ENCODE measurements at places on chromosomes 3 and 15.

- DNase-seq = no peak
Observed at GRCh38 chr3:179113903-179114302, 34.3 kb upstream of the PIK3CA start.

GRCh38 chr15:81812456-81812855 lies 233.4 kb downstream of the MEX3B start:
- no peak for DNase-seq

- DNase-seq = no peak
Observed at GRCh38 chr3:94001191-94001590, 21.2 kb downstream of the ARL13B start.

- DNase-seq = no peak
Observed at GRCh38 chr3:60048447-60048848, 998.6 kb upstream of the CFAP20DC start.

- no peak for DNase-seq
Observed at GRCh38 chr15:88865498-88866099, 29.7 kb downstream of the HAPLN3 start.

- no peak for DNase-seq
Observed at GRCh38 chr15:92510163-92510882, 116.6 kb downstream of the ST8SIA2 start.

- no peak for DNase-seq
Observed at GRCh38 chr3:11430207-11430606, 158.0 kb downstream of the ATG7 start.

GRCh38 chr3:185318141-185318540 lies 44.8 kb upstream of the MAP3K13 start:
- no peak for DNase-seq

DNA sequence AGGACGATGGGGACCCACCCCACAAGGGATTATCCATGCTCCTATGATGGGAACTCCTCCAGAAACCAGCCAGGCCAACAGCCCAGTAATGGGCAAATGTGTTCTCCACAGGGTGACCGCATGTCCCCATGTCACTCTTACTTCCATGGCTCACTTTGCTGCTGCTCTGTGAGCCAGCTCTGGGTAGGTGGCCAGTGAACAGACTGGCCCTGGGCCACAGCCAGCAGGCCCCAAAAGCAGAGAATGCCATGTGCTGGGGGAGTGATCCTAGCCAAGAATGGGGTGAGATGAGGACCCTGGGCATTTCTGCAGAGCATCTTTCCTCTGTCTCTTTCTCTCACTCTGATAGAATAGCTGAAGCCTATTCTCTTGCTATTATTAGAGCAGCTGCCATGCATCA lies 391.4 kb downstream of the LRTM1 start:
- no peak for DNase-seq

DNA sequence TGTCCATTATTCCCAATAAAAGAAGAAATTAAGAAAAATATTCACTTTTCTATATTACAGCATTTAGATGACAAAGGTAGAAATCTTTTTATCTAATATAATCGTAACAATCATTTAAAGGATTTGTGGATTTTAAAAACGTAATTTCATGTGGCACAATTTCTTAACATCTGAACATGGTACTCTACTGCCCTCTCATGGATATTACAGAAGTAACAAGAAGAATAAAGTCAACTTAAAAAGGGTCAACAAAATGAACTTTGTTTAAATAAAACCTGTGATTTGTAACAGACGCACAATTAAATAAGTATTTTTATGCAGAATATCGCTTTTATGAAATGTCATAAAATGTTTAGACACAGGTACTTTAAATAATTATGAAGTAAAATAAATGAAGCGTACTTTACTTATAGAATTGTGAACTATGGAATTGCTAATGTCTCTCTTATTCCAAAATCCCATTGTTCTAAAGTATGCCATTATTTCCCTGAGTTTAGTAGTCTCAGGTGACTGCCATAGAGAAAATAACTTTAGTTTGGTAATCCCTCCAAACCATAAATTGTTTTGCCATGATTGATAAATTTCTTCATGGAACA lies 366.8 kb upstream of the ZNF385D start:
- peak; percentile 10 for DNase-seq

DNA sequence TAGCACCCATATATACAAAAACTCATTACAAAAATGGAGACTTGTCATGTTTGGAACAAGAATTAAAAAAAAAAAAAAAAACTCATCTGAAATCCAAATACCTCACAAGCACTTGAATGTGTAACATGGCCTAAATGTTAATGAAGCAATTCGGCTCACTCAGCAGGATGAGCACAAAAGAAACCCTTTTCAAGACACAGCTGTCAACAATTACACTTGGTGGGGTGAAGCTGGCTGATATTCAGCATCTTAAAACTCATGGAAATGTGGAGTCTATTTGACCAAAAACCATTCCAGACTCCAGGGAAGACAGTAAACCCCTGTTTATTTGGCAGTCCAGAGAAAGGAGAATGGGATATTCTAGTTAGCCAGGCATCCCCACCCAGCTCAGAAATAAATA lies 205.4 kb upstream of the TSC22D2 start:
- no peak for DNase-seq

GRCh38 chr3:138493804-138494606 lies 59.6 kb downstream of the ESYT3 start:
- no peak for DNase-seq

All from GM12864 (cell line).